ENCODE measurements at places on chromosomes 7 and 10.

DNA sequence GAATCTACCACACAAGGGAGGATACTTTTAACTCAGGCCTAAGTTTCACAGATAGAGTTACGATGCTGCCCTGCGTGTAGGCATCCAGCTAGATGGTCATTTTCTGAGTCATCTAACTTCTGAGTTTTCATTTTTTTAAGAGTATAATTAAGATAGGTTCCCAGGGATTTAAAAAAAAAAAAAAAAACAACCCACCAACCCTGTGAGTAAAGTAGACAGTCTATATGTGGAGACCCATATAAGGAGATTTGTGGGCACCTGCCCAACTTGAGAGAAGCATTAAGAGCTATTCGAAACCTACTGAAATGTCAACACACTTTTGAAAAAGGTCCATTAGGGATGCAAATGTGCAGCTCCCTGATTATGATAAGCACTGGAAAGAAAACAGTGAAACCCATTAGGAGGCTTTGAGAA is 257.3 kb downstream of the TRIL start:
- DNase-seq: no peak

DNA sequence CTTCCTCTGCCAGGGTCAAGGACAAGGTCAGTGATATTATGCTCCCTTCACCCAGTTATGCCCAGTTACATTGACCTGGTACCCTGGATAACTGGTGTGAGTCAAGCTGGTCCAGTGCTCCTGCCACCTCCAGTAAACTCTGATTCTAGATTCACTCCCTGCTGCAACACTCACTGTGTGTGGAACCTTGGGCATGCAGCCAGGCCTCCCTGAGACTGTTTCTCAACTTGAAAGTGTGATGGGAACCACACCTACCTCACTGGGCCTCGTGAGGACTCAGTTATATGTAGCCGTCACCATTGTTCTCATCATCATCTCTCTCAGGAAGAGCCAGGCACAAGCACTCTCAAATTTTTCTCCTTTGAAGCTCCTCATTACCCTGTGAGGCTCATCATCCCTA is 935 bp upstream of the ZNF736 start:
- DNase-seq: no peak

GRCh38 chr10:78688230-78688900 is 380.4 kb upstream of the ZMIZ1 start:
- DNase-seq: no peak

GRCh38 chr7:34457329-34457728 is 200.7 kb upstream of the NPSR1 start:
- no peak for DNase-seq

- DNase-seq: no peak
These were observed 35.4 kb downstream of the TSPAN14 start for GRCh38 chr10:80489371-80490112.

DNA sequence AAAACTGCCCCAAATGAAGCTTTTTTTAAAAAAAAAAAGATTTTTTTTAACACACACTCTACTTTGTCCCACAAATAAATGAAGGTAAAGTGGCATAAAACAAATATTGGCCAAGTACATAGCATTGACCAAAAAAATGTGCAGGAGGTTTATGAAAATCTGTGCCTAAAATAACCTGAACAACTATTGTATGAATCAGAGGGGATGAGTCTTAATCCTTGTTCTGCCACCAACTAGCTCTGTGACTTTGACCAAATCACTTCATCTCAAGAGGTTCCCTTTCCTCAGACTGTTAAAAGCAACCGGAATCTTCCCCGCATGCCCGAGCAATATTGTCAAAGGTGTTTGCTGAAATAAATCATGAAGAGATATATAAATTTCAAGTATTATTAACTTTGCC is 150.4 kb upstream of the NEBL start:
- no peak for DNase-seq

Measured in suprapubic skin (tissue), 4 donors.